ENCODE measurements at places on chromosomes 12 and 14.

DNA sequence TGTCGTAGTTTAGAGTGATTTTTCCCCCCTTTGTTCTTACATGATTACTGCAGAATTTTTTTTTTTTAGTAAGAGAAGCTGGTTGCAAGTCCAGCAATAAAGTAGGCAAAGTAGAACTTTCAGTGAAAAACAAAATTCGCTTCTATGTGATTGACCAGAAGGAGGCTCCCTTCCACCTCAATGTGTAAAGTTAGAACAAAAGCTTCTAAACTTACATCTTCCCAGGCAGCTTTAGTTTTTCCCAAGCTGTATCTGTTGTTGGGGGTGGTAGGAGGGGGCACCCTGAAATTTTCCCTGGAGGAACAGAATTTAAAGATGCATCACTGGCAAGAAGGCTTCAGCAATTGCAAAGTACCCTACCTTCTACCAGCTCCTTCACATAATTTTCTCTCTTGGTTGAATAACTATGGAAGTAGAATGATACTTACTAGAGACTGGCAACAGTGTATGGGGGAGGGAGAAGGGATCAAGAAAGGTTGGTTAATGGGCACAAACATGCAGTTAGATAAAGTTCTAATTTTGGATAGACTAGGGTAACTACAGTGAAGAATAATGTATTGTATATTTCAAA lies 87.3 kb upstream of the E2F7 start:
- peak; percentile 63 for DNase-seq

DNA sequence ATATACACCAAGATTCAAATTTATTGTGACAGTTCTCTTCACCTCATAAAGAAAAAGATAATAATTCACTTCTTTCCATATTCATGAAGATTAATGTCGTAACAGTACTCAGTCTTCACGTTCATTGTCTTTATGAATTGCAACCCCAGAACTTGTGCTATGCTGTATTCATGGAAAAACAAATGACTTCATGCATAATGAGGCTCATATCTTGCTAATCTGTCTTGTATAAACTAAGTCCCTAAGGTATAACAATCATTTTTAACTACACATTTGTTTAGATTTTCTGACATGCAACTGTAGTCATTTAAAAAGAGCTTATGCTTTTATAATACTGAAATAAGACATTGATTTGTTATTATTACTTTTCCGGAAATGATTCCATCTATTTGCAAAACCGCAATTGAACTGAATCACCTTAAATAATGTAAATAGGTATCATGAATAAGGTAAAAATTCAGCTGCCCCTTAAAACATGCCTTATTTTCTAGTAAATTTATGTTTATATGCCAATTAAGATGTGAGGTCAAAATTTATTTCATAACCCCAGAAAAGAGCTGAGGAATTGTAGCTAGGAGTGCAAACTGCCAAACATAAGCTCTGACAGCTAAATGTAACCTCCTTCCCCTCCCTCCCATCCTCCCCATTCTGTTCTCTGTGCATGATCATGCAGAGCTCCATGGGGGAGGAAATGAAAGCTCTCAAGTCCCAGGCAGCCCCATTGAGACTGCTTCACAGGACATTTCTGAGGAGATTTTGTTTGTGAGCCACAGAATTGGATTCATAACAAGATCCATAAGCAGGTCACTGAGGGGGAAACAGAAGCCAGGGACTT lies 301.6 kb downstream of the ATP23 start:
- peak; percentile 46 for DNase-seq

- DNase-seq, result peak; percentile 55
Observed at GRCh38 chr14:73457041-73457923, 1.1 kb downstream of the NUMB start.

DNA sequence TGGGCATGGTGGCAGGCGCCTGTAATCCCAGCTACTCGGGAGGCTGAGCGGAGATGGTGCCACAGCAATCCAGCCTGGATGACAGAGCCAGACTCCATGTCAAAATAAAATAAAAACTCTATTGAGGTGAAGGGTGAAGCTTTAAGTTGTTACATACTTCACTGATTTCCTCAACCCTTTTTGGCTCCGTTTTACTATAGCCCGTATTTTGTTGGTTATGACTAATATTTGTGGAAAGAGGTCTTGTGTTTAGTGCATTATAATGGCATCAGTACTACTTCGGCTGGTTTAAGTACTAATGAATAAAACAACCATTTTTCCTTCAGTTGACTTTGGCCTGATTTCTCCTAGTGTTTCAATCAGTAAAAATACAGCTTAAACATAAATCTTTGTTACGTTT lies 27.0 kb upstream of the SLC2A14 start:
- no peak for DNase-seq

DNA sequence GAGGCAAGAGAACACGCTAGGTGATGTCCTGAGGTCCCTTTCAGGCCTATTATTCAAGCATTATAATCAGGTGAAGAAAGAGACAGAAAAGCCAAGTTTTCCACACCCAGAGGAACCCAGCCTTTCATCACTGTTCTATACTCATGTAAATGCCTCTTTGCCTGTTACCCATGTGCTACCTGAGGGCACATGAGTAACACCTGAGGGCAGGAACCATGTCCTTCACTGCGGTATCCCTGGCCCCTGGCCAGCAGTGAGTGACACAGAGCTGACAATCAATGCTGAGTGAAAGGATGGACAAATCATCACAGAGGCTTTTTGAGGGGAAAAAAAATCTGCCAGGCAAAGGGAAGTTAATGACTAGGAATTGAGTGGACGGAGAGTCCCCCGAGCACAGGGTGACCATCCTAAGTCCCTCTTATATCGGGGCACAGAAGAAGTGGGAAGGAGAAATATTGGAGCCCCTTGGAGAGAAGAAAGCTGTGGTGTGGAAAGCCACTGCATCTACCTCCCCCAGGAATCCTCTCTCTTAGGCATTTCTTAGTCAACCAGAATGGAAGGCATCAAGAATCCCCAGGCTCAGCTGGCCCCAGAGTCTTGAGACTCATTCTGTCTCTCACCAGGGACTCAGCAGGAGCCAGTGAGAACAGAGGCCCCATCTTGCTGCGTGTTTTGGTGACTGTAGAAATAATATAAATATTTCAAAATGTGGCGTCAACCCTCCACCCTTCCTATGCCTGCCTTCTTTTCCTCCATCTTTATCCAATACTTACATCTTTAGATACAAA lies 212.9 kb downstream of the DPF3 start:
- DNase-seq, result peak; percentile 9

- no peak for DNase-seq
Observed at GRCh38 chr12:63424671-63425070, 243.6 kb downstream of the DPY19L2 start.

DNA sequence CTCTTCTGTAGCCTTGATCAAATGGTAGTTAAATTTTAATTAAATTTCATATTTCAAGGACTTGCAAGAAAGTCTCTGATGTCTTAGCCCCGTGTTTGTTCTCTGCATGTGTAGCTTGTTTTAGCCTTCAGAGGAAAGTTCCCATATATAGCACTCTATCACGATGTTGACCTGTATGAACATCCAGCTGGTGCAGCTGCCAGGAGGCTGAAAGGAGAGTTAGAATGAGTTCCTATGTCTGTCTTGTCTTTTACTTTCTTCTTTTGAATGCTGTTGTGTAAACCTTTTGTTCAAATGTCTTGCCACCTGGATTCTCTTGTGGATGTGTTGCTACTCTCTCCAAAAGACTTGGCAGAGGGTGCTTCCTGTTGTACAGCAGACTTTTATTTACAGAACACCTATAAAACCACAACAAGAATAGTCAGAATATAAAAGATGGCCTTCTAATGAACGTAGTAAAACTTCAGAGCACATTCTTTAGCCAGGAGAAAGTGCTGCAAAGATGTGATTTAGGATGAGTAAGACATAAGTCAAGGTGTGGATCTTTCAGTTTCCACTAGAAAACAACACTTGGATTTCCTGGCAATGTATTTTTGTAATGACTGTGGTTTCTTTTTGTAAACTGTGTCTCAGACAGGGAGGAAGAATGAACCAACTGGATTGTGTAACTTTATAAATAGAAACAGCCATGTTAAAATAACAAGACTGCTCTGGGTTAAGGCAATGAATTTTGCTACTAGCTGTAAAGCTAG lies 17.2 kb downstream of the NAV3 start:
- DNase-seq, result no peak

DNA sequence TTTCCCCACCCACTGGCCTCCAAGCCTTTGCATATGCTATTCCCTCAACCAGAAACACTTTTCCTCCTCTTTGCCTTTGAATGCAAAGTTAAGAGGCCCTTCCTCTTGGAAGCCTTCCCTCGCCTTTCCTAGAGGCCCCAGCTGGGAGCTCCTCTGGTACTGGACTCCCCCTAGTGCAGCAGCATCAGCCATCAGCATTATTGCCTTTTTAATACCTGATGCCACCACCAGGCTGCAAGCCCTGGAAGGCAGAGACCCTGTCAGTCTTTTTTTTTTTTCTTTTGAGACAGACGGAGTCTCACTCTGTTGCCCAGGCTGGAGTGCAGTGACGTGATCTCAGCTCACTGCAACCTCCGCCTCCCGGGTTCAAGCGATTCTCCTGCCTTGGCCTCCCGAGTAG lies 19.1 kb upstream of the PLA2G1B start:
- DNase-seq, result no peak

DNA sequence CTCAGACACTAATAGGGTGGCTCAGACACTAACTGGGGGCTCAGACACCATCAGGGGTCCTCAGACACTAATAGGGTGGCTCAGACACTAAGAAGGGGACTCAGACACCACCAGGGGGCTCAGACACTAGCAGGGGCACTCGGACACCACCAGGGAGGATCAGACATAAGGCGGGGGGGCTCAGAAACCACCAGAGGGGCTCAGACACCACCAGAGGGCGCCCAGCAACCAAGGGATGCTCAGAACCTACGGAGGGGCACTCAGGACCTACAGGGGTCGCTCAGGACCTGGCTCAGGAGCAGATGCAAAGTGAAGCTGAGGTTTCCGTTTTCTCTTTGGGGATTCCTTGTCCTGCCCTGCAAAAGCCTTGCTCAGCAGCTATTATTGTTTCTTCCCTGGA lies 448.5 kb downstream of the TMEM121 start:
- no peak for DNase-seq

DNA sequence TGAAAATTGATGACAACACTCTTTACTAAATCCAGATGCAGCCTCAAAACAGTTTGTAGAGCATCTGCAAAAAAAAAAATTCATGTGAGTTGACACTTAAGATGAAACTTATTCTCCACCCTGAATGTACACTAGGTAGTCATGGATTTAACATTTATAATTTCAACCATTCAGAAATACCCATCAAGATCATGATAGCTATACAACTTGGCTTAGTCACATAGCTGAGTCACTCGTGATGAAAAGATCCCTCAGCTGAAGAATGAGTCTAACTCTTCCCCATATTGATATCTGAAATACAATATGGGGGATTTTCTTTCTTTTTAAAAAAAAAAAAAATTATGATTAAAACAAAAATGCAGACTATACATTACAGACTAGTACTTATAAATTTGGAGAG lies 104.8 kb upstream of the PLEKHG7 start:
- DNase-seq, result no peak

DNA sequence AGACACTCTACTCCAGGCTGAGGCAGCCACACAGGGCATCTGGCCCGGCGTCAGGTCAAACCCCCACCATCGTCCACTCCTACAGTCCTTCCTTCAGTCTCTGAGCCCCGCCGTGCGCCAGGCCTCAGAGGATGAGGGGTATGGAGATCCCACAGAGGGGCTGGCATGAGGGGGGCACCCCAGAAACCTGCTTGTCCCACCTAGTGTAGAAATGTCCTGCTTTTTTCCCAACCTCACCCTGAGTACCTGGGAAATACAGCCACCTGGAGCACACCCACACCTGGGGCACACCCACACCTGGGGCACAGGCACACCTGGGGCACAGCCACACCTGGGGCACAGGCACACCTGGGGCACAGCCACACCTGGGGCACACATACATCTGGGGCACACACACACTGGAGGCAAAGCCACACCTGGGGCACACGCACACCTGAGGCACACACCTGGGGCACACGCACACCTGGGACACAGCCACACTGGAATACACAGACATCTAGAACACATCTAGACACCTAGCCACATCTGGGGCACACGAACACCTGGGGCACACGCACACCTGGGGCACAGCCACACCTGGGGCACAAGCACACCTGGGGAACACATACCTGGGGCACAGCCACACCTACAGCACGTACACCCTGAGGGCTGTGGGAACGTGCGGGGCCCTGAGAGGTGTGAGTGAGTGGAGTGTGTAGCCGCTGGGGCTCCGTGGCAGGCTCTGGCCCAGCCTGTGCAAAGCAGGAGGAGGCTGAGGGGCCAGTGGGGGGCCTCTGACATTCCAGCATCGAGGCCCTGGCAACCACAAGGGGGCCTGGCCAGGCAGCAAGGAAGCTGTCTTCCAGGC lies 18.4 kb downstream of the AKT1 start:
- peak; percentile 30 for DNase-seq

GRCh38 chr12:103855036-103855712 lies 14.1 kb upstream of the NT5DC3 start:
- DNase-seq, result no peak

DNA sequence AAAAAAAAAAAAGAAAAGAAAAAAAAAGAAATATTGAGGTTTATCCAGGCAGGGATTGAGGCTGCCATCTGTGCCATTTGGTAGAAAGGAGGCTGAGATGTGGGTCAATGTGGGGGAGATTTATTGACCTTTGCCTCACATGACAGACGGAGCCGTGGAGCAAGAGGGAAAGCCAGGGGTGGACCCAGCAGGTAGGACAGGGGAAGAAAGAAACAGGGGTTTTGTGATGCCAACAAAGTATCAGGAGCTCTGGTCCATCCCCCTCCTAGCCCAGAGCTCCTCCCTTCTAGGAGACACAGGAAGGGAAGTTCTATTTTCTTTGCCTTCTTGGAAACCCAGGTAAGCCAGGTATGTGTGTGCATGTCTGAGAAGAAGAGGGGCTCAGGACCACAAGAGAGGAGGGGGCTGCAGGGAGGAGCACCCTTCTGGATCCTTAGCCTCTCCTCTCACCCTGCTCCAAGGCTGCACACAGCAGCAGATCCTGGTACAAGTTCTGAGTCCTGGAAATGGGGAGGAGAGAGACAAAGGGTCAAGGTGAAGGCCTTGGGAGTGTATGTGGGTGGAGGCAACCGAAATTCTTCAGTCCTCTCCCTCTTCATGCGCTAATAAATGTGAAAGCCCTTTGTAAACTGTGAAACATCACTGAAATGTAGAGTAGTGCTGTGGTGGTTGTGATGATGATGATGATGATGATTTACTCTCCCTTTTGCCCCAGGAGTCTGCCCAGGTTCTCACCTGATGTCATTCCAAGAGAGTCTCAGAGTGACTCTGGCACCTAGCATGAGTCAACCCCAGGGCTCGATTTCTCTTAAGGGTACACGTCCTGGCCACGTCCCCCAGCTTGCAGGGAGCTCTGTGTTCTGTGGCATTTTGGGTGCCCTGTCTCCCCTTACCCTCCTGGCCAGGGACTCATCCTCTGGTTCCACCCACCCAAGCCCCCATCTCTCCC lies 26.3 kb downstream of the ZFP36L1 start:
- no peak for DNase-seq
